ENCODE measurements at places on chromosomes 16 and 17.

DNA sequence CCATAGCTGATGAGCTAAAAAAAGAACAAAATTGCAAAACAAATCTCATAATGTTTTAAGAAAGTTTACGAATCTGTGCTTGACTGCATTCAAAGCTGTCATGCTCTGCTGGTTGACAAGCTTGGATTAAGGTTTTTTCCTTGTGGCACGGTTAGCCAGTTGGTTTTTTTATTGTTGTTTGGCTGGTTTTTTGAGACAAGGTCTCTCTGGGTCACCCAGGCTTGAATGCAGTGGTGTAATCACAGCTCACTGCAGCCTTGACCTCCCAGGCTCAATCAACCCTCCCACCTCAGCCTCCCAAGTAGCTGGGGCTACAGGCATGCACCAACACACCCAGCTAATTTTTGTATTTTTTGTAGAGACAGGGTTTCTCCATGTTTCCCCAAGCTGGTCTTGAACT, 45.7 kb downstream of the PHKB start:
- no peak for DNase-seq

GRCh38 chr17:14014657-14015056, 54.6 kb upstream of the COX10 start:
- no peak for DNase-seq

GRCh38 chr16:82881516-82881915, 254.7 kb downstream of the CDH13 start:
- DNase-seq, result no peak

DNA sequence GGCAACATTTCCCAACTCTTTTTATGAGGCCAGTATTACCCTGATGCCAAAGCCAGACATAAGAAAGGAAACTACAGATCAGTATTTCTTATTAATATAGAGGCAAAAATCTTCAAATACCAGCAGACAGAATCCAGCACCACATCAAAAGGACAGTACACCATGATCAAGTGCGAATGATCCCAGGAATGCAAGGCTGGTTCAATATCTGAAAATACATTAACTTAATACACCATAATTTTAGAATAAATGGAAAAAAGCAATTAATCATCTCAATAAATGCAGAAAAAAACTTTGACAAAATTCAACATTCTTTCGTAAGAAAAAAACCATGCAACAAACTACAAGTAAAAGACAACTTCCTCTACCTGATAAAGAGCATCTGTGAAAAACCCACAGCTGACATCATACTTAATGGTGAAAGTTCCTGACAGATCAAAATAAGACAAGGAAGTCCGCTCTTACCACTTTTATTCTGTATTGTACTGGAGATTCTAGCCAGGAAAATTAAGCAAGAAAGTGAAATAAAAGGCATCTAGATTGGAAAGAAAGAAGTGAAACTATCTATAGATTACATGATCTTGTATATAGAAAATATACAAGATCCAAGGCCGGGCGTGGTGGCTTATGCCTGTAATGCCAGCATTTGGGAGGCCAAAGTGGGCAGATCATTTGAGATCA, 26.4 kb upstream of the MAPK3 start:
- DNase-seq, result no peak

DNA sequence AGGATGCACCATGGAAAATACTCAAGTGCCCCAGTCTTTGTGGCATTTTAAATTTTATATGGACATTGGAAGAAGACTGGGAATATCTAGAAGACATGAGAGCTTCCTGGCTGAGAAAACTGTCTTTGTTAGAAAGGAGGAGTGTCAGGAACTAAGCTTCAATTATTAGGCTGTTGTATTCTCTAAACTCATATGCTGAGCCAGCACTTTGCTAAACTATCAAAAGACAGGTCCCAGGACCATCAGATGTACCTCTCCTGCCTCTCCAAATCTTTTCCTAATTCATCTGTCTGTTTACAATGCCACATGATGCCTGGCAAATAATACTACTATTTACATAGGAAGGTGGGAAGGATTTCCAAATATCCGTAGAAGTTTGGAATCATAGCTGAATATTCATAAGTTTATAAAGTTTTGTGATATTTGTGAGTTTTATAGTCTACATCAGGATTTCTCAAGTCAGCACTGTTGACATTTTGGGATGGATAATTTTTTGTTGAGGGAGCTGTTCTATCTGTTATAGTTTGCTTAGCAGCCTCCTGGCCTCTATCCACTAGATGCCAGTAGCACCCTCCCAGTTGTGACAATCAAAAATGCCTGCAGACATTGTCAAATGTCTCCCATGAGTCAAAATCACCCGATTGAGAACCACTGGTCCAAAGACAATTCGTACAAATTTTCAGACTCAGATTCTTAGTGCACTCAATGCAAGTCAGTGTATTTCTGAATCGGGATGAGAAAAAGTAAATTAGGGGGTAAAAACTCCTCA, 61.2 kb upstream of the NETO2 start:
- DNase-seq, result no peak

DNA sequence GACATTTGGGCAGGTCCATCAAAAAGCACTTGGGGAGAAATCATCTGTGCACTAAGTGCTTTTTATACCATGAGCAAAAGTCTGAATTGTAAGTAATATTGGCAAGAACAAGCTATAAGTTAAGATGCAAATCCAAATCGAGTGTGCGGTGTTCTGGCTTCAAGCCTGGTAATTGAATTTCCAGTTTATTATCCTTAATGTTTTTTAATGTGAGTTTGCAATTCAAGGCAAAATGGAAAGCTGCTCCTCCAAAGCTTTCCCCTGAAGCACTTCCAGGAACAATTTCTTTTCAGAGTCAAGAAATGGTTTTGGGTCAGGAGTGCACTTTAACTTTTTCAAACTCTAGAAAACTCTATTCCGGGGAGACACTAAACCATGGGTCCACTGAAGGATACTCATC, 445.7 kb downstream of the TOX3 start:
- DNase-seq, result no peak

- DNase-seq, result no peak
Measured at GRCh38 chr17:6924208-6924607, 71.6 kb upstream of the ALOX12 start.

DNA sequence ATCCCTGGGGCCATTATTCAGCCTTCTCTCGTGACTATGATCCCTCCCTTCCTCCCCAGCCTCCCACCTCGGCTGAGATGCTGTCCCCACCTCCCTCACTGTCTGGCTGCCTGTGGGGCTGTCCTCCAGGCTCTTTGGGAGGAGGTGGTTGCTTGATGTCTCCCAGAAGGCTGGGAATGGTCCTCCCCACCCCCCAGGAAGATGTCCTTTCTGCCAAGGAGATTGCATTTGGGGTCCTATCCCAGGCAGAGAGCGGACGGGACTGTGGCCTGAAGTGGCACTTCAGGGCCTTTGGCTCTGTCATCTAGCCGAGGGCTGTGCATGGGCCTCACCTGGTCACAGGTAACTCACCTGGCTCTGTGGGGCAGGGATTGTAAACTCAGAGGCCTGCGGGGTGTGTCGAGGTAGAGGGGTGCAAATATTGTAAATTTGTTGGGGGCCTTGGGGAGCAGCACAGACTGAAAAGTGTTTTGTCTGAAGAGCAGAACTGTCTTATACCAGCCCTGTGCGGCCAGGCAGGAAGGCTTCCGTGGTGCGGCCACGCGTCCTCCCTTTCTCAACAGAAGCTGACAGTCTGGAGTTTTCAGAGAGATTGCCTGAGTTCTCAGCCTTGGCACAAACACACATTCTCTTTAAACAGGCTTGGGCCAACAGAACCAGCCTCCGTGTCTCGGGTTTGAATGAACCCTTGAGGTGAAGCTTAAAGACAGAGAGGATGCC, 177.9 kb downstream of the SEC14L1 start:
- no peak for DNase-seq

DNA sequence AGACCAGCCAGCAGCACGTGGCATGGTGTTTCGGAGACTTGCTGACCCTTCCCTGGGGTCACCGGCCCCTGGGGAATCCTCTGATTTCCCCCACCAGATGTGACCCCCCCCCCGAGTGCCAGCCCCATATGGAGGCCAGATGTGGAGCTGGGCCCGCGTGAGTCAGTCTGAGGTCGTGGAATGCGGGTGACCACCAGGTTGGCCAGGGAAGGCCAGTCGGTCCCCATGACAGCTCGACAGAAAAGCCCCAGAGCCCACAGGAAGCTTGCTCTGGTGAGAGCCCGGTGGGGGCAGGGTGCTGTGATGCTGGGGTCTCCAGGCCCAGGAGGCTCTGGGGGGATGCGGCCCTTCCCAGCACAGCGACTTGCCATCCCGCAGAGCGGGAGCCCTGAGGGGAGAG, 209.0 kb downstream of the NTN1 start:
- DNase-seq, result no peak

- DNase-seq, result no peak
Measured at GRCh38 chr16:88871730-88872416, 5.4 kb upstream of the PABPN1L start.
